ENCODE measurements at places on chromosomes 4 and X.

- DNase-seq, result no peak
Measured at GRCh38 chrX:4277122-4277521, 563.7 kb upstream of the PRKX start.

GRCh38 chrX:136086521-136086920, 60.8 kb upstream of the FHL1 start:
- no peak for DNase-seq

GRCh38 chr4:95572304-95572991, 23.7 kb upstream of the UNC5C start:
- DNase-seq, result peak; percentile 58

DNA sequence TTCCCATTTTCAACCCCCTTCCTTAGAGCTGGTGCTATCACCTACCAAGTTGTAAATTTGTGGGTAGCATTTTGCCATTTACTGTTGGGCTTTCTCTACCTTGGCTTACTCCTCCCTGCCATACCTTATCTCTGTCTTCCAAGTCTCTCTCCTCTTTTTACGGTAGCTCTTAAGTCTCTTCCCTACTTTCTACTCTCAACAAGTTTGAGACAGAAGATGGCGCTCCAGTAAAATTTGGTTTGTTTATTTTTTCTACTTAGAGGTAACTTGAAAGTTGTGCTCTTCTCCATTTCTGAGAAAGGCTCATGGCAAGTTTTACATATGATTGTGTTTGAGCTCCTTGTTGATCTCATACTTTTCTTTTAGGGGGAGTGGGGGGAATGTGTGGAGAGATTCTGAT, 1508.1 kb downstream of the TECRL start:
- DNase-seq, result no peak

DNA sequence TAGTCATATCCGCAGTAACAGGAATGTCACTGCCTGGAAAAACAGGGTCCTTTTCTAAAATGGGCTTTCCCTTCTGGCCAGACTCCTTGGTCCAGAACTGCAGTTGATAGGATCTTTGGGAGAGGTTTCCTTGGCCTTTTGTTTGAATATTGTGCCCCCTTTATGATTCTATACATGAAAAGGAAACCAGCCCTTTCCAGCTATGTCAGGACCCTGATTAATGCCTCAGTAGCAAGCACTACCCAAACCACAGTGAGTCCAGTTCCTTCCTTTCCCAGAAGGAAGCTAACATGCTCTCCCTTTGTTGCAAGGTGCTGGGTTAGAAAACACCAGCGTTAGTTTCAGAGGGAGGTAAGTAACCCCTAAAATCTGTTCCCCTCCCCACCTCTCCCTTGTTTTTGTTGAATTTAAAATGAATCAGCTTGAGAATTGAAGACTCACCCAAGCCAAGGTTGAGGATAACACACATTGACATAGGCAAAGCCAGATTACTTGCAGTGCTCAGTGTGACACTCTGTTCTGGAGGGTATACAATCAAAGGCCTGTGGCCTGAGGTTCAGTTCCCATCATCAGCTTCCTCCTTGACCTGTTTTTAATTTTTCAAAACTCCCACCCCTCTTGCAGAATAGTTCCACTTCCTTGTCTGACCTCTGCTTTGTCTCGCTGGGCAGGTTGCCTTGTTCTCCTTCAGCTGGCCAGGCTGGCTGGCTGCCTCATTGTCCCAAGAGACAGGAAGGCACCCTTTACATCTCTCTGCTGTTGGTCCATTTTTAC, 87.6 kb upstream of the PLAC1 start:
- no peak for DNase-seq

DNA sequence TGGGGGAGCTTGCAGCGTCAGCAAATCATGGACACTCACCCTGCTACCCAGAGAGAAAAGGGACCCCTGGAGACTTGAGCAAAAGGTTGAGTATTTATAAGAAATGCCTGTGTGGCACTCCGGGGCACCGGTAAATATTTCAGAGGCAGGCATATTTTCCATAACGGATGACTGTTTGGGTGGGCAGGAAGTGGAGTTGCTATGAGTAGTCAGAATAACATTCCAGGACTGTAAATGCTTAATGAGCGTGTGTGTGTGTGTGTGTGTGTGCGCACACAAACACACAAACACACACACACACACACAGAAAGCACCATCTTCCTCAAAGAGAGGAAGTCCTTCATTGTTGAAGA, 74.6 kb downstream of the MXRA5 start:
- DNase-seq, result peak; percentile 67

- DNase-seq, result no peak
Measured at GRCh38 chrX:41085878-41086626, 807 bp downstream of the USP9X start.

DNA sequence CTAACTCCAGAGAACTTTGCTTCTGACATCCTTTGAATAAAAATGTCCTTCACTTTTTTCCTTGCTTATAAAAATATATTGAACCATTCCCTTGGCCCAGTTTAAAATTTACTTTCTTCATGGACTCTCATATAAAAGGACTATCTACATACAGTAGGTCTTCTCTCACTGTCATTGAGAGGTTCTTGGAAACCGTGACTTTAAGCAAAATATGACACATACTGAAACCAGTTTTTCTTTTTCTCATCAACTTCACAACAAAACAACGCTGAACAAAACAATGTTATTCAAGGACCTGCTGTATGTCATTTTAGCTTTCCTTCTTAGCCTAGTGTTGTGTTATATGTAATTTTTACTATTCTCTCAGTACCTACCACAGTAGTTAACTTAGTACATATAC, 496.8 kb downstream of the CENPC start:
- no peak for DNase-seq

DNA sequence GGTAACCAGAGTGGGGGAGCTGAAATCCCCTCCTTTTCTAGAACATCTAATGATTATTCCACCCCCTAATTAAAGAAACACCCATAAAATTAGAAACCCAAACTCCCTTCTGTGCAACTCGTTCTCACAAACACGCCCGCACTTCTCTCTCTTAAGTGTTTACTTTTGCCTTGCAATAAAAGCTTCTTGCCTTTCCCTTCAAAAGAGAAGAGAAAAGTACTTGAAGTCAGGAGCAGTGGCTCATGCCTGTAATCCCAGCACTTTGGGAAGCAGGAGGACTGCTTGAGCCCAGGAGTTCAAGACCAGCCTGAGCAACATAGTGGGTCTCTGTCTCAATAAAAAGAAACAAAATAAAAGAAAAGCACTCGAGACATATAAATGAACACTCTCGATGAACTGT, 3.6 kb upstream of the GPR173 start:
- no peak for DNase-seq

DNA sequence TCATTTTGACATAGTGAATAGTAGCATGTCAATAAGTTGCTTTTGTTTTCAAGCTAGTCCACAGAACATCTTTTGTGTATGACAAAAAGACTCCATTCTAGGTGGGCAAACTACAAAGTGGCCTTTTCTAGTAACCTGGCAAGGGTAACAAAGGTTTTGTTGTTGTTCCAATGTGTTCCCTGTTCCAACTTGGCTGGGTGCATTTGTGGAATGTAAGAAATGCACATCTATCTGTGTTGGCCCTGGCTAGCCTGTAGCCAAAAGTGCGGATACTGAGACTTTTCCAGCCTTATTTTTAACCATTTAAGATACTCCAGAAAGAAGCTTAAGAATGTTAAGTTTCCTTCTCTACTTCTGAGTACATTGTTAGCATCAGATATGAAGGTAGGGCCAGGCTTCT, 118.7 kb upstream of the CHRDL1 start:
- peak; percentile 20 for DNase-seq

GRCh38 chr4:76850010-76850441, 47.9 kb downstream of the SOWAHB start:
- peak; percentile 80 for DNase-seq

DNA sequence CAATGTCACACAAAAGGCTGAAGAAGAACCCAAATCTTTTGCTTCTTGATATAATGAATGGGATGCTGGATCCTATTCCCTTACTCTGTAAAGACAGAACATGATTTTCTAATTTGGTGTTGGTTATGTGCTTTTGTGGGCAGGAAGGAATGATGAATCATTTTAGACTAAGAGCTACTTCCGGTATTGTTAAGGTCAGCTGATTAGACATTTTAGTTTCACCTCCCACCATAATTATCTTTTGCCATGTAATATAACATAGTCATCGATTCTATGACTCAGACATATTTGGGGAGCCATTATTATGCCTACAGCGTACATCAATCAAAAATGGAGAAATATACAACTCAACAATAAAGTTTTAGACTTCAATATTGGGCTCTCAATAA, 265.3 kb downstream of the ZNF674 start:
- DNase-seq, result no peak

- DNase-seq, result no peak
Measured at GRCh38 chr4:99507349-99507748, 3.5 kb upstream of the C4orf17 start.

GRCh38 chr4:112152521-112152920, 7.3 kb downstream of the FAM241A start:
- no peak for DNase-seq

GRCh38 chrX:13059637-13060499, 15.4 kb upstream of the FAM9C start:
- no peak for DNase-seq

- no peak for DNase-seq
Measured at GRCh38 chrX:143934542-143934941, 50.7 kb downstream of the UBE2NL start.

DNA sequence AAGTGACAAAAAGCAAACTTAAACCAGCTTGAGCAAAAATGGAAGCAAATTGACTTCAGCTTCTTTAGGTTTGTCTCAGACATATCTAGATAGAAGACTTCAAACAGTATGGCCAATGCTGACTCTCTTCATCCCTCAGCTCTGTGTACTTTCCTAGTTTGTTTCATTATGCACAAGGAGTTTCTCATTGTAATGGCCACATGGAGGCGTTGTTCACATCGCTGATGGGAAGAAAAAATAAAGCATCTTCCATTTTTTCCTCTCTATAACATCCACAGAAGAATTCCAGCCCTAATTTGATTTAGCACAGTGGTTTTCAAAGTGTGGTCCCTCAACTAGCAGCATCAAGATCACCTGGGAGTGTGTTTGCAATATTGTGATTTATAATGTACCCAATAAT, 397.5 kb upstream of the PRKX start:
- DNase-seq, result no peak

- no peak for DNase-seq
Measured at GRCh38 chr4:157999723-158000122, 173.1 kb downstream of the GASK1B start.

- no peak for DNase-seq
Measured at GRCh38 chrX:1472975-1473374, 20.3 kb upstream of the ASMTL start.

DNA sequence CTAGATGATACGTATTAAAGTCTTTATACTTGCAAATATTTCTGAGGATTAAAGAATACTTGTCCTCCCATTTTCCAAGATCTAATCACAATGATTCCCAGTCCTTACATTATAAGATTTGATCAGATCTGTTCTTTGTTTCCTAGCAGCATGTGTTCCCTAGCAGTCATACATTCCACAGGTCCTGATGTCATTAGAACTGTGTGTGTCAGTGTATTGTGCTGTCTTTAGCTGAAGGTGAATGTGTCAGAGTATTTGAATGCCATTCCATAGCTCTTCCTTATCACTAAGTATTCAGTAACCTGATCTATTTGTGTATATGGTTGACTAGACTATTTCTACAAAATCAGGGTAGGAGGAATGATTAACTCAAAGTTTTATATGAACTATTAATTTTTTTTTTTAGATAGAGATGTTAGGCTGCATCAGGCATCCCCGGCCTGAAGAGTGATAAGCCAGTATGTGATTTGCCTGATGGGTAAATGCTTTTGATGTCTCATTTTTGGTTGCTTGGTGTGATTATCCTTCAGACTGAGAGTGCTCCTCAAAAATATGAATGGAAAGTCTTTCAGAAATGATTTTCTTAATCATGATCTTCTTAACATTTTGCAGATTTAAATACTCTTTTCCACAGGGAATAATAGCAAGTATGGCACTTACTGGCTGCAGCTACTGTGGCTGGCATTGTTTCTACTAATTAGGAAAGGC, 4.4 kb downstream of the ADGRL3 start:
- DNase-seq, result peak; percentile 65

- DNase-seq, result no peak
Measured at GRCh38 chrX:77119706-77120105, 327.5 kb upstream of the FGF16 start.

DNA sequence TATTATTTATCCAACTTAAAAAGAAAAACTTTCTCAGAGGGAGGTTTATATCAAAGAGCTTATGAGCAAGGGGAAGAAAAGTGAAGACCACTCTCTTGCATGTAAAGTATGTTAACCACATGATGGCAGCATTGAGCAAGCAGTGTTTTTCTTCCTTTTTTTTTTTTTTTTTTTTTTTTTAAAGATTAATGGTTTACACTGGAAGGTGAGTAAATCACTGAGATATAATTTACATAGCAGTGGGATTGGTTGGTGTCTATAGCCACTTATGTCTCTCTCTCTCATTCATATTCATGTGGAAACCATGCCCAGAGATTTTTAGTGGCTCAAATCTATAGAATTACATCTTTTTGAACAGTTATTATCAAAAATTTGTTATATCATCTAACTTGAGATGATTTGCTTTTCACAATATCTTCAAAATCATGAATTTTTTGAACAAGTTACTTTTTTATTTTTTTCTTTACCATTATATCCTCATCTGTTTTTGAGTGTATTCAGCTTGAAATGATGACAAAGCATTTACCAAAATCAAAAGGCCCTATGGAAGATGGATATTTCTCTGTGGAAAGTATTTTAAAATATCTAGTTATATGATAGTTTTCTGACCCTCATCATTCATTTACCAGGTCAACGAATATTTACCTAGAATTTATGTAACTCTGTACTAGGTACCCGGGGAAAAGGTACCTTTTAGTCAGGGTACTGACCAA, 31.6 kb downstream of the MTHFD2L start:
- DNase-seq, result peak; percentile 56

GRCh38 chrX:42978655-42979379, 200.9 kb upstream of the PPP1R2C start:
- peak; percentile 40 for DNase-seq

GRCh38 chr4:99998062-99998867, 48.2 kb upstream of the H2AZ1 start:
- peak; percentile 49 for DNase-seq

- DNase-seq, result no peak
Measured at GRCh38 chrX:3581609-3582108, 131.8 kb downstream of the PRKX start.

GRCh38 chr4:134544303-134544770, 342.7 kb upstream of the PABPC4L start:
- peak; percentile 79 for DNase-seq

DNA sequence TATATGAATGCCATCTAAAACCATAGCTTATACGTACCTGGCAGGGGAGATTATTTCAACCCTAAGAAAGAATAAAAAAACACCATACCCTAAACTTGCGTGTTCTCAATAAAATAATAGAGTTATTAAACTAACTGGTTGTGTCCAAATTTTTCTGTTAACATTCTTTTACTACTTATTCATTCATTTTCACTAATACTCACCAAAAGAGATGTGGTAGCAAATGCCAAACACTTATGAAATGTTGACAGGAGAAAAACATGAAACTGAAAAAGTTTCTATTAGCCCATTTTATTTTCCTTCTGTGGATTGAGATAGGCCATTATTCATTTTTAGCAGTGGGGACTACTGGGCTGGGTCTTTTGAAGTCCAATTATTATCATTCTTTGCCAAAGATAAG, 102.0 kb downstream of the TSPAN5 start:
- DNase-seq, result no peak

Measured in kidney glomerular epithelial cell (primary cell).